Activated CD4-positive, alpha-beta T cell treated with anti-CD3 and anti-CD28 coated beads for 1 hour (primary cell): ENCODE measurements at places on chromosomes 7 and 10.
A peak's percentile ranks its signal among the peaks of the same experiment; 100 is the strongest.

DNA sequence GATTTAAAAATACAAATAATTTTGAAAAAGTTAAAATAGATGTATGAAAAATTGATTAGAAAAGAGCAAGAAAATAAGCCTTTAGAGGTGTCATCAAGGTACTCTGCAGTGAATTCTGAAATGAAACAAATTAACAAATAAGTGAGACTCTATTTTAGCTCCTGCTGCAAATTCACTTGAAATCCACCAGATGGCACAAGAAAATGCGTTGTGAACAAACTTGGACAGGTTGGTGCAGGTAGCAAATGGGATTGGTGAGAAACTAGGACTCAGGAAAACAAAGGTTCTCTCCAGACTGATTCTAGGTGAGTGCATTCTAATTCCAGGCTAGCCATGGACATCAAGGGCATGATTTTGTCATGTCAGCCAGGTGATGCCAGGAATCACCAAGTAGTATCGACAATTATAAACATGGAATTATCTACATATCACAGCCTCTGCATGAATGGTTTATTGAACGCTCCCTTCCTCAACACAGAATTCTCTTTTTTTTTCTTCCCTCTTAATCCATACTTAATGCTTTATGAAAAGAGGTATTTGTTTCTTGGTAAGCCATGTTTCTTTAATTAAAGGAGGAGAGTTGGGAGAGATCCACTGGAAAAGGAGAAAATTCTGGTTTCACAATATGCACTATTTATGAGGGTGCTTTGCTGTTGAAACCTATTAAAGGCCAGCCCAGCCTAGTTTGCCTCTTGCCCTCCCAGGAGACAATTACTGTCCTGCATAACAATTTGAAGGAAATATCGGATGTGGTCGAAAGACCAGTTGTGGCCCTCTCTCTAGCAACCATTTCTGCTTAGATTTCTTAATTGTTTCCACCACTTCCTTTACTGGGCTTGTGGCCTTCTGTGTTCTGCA is 118.1 kb downstream of the ZNF365 start:
- no peak for DNase-seq

DNA sequence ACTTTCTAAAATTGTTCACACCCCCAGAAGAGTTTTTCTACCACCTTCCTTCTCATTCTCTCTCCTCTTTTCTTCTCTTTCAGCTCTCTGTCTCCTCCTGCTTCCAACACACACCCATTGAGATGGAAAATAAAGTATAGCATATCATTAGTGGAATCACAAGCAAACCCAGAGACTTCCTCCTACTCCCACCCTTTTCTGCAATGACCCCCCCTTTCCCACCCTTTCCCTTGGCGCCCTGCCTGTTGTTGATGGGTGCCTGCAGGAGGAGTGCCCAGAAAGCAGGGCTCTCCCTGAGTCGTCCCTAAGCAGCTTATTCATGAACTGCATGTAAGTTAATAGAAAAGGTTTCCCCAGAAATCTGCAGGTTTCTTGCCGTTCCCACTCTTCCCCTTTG is 300.0 kb downstream of the PLXNA4 start:
- DNase-seq: no peak

GRCh38 chr10:17647326-17647725 is 3.4 kb downstream of the STAM start:
- DNase-seq: no peak

DNA sequence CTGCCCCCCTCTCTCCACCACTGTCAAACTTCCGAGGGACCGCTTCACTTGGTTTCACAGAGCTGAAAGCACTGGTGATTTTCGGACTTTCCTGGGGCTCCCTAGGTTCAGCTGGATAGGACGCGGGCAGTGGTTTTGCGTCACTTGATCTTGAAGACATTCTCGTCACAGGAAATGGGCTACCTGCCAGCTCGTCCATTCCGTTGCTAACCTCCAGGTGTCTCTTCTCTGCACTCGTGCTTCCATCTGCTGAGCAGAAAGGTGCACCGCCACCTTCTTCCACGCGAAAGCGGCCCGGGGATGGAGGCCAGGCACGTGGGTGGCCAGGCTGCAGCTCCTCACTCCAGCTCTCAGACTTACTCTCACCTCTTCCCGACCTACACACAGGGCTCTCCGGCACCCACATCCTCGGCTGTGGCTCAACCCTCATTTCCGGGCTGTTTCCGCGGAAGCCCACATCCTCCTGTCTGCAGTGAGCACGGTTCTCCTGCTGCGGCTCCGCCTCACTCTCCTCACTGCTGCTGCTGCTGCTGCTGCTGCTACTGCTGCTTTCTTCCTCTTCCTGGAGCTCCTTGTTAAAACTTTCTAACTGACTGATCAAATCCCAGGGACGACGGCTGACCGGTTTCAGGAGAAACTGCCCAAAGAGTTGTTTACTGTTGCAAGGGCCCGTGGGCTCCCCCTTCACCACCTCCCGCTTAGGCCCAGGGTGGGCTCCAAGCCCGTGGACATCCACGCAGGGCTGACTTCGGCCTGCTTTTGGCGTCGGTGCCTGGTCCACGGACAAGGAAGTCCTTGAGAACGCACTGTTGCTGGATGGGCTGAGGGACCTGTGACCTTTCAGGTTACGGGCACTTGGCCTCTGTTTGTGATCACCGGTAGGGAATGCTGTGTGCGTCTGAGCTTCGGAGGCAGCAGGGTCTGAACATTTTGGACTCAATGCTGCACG is 32.1 kb downstream of the JCAD start:
- DNase-seq: peak; percentile 66

GRCh38 chr7:152076324-152076821 is 50.9 kb downstream of the GALNT11 start:
- DNase-seq: no peak

GRCh38 chr10:75788394-75789205 is 357.2 kb downstream of the LRMDA start:
- DNase-seq: no peak

DNA sequence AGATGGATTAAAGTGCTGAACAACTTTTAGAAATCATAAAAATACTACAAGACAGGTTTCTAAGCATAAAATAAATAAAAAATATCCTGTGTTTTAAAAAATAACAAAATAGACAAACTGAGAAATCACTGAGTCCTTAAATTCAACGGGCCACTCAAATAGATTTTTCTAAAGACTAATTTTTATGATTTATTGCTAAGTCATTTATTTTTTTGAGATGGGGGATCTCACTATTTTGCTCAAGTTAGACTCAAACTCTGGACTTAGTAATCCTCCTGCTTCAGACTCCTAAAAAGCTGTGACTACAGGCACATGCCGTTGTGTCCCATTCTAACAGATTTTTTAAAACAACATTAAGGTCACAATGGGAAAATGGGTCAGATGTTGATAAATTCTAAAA is 121.0 kb upstream of the THSD7A start:
- no peak for DNase-seq

DNA sequence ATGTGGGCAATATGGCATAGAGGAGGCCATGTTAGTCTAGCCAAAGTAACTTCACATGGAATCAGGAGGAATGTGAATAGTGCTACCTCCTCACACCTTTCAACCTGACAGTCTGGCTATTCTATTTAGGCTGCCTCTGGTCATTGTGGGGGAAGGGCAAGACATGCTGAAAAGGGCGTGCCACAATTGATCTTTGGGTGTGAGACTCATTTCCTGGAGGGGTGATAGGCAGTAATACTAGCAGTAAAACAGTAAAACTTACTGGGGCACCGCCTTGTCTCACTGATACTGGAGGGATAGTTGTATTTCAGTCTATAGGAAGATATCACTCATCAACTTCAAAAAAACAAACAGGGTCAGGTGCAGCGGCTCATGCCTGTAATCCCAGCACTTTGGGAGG is 88.7 kb downstream of the TMEM168 start:
- no peak for DNase-seq

- DNase-seq: peak; percentile 9
Observed at GRCh38 chr10:31242902-31243301, 76.1 kb upstream of the ZEB1 start.

DNA sequence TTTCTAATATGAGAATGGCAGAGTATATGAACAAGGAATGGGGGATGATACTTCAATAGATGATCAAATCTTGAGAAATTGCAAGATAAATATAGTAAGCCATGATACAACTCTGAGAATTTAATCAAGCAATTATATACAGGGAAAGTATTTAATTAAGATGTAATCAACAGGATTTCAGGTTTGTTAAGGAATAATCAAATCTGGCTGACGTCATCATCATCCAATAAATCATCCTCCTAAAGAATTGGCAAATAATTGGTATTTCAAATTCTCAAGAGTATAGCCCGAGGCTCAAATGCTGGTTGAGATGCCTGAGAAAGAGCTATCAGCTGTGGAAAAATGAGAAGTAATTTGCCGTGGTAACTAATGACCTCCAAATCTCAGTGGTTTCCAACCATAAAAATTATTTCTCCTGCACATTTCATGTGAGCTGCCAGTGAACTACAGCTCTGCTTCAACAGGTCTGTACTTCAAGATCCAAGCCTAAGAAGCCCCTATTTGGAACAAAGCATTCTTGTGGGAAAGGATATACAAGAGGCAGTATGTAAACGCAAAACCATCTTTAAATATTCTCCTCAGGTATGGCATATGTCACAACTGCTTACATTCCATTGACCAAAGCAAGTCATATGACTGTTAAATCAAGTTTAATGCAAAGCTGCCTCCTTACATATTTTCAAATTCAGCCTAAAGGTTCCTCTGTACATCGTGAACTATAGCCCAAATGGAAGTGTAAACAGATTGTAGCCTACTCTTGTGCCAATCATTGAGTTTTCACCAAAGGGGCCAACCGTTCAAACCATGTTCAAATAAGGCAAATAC is 503.0 kb downstream of the KIF20B start:
- DNase-seq: no peak

DNA sequence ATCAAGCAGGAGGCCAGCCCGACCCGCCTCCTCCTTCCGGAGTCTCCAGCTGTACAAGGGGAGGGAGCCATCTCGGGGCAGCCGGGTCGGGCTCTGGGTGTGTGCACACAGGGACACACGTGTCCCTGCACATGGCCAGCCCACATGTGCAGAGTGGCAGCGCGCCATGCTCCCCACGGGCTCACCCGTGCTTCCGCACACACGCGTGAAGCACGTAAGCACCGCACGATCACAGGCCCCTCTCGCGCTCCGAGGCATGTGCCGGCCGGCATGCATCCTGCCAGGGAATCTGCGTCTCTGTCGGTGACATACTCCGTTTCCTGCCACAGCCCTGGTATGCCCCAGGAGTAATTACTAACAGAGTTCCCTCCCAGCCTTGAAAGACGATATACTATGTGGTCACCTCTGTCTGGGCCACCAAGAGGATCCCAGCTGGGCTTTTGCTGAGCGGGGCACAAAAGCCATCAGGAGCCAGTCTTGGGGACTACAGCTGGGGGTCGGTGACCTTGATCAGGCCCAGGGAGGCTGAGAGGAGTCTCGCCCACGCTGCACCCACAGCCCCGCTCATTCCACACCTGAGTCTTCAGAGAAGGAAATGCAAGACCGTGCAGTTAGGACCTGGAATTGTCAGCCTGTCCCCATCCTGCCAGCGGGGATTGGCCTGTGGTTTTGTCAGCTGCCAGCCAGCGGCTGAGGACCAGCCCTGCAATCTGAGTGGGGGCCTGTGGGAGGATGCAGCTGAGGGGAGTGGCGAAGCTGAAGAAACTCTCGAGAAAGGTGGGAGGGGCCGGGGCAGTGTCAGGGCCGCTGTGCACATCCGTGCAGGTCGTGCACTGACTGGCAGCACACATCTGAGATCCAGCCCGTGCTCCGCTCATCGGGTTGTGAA is 11.0 kb upstream of the LFNG start:
- peak; percentile 62 for DNase-seq

DNA sequence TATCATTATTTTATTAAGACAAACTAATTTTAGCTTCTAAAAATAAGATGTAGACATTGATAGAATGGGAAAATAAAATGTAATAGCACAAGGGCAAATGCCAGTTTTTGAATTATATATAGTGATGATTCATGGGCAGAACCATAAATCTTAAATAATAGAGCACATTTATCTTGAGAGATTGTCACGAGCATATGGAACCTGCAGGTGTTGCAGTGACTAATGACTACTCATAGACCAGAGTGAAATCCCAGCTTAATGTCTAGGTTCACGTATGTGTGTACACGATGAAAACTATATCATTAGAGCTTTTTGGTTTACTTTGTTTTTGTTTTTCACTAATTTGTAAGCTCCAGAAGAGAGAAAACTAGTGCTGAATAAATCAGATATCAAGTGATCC is 150.2 kb upstream of the CACNA2D1 start:
- no peak for DNase-seq

- no peak for DNase-seq
Observed at GRCh38 chr10:121326905-121327304, 271.3 kb downstream of the FGFR2 start.

DNA sequence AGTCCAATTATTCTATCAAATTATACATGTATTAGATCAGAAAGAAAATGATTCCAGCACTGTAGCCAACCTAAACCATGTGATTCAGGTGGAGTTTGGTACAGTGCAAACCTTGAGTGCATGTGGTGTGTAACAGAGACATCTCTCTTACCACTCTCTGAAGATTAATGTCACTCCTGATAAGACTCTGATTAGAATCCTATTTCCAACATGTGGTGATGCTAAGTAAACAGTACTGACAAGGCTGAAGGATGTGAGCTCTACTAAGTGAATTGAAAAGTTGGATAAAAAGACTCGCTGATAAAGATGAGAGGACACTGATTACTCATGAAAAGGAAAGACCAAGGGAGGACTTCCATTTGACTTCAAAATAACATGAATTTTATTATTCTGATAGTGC is 232.0 kb downstream of the SDK1 start:
- DNase-seq: no peak

- no peak for DNase-seq
Observed at GRCh38 chr7:29345590-29345989, 151.0 kb downstream of the CHN2 start.

DNA sequence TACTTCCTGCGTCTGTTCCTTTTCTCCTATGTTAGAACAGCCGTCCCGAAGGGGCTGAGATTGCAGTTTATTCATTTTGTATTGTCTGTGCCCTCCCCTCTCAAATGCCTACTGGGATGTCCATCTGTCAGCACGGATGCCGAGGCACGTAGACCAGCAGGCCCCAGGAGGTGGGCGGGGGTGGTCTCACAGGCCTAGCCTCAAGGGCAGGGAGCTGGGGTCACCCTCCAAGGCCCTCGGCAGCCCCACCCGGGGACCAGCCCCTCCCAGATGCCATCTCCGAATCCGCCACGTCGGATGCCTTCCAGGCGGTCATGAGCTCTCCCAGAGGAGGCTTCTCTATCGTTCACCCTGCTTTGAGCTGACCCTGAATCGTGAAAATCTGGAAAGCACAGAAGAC is 59.7 kb downstream of the ELFN1 start:
- DNase-seq: no peak

GRCh38 chr7:151423936-151424335 is 14.1 kb upstream of the WDR86 start:
- DNase-seq: no peak

DNA sequence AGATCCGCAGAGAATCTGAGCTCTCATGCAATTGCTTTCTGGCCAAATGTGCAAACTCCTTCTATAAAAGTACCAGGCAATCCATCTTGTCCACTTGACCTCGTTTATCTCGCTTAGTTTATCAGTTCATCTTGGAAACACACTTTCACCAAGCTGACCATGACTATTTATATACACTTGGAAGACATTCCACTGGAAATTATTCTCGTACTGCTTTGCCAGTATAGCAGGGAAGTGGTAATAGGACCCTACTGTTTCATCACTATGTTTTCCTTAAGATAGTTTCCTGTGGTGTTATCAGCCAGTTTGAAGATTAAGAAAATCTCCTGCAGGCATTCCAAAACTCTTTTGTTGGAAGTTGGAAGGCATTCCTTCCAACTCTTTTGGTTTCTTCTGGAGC is 115.3 kb upstream of the FAM171A1 start:
- no peak for DNase-seq

GRCh38 chr10:101566333-101567164 is 21.5 kb downstream of the POLL start:
- no peak for DNase-seq
